ENCODE measurements at places on chromosomes 16 and 17.

- DNase-seq, result no peak
Measured at GRCh38 chr17:10744501-10745000, 14.7 kb upstream of the TMEM220 start.

- no peak for DNase-seq
Measured at GRCh38 chr17:82330322-82331239, 3.0 kb downstream of the SECTM1 start.

DNA sequence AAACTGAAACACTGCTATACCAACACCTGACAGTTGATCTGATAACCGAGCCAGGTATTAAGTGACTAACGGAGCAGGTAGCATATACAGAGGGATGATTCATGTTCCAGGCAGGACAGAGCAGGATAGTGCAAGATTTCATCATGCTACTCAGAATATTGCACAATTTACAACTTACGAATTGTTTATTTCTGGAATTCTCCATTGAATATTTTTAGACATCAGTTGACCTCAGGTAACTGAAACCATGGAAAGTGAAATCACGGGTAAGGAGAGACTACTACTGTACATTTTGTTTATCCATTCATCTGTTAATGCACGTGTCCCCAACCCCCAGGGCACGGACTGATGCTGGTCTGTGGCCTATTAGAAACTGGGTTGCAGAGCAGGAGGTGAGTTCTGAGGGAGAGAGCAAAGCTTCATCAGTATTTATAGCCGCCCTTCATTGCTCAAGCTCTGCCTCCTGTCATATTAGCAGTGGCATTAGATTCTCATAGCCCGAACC, 14.5 kb upstream of the PPM1E start:
- peak; percentile 94 for DNase-seq

DNA sequence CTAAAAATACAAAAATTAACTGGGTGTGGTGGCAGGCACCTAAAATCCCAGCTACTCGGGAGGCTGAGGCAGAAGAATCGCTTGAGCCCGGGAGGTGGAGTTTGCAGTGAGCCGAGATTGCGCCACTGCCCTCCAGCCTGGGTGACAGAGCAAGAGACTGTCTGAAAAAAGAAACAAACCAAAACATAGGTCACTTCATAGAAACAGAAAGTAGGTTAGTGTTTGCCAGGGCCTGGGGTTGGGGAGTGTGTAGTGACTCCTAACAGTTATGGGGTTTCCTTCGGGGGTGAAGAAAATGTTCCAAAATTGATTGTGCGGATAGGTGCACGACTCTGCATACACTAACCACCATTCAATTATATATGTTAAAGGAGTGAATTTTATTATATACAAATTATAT, 59.2 kb downstream of the ATP2C2 start:
- no peak for DNase-seq

- no peak for DNase-seq
Measured at GRCh38 chr17:48804936-48805411, 12.1 kb downstream of the TTLL6 start.

GRCh38 chr17:55931446-55931845, 180.6 kb downstream of the PCTP start:
- DNase-seq, result no peak

GRCh38 chr16:85929259-85929721, 30.3 kb downstream of the IRF8 start:
- no peak for DNase-seq

DNA sequence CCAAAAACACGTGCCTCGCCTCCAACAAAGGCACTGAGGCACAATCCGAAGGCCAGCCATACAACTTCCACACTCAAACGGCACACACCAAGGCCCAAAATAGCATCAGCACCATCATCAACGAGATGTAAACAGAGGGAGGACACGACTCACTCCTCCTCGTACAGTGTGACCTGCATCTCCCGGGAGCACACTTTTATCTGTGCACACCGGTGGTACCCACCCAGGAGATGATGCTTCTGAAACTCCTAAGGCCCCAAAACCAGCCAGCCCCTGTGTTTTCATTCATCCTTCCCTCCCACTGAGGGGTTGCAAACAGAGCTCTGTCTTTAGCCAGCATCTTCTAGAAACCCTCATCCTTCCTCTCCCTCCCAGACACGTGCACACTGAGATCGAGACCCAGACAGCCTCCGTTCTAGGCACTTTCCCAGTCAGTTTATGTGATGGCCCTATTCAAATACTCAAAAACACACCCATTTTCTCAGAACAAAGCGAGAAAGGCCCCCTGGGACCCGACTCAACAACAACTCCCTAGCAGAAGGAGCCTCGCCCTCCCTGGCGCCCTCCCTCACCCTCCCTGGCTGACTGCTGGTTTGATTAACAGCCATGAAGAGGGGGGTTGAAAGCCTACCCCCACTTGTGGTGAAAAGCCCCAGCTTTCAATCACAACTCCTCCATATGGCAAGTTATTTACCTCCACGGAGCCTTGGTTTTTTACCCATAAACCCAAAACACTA, 76.3 kb downstream of the GAS7 start:
- no peak for DNase-seq

- no peak for DNase-seq
Measured at GRCh38 chr17:46171939-46172338, 21.3 kb downstream of the KANSL1 start.

GRCh38 chr17:80237386-80237785, 17.2 kb downstream of the SLC26A11 start:
- DNase-seq, result no peak

- no peak for DNase-seq
Measured at GRCh38 chr16:87706278-87707000, 59.3 kb downstream of the KLHDC4 start.

DNA sequence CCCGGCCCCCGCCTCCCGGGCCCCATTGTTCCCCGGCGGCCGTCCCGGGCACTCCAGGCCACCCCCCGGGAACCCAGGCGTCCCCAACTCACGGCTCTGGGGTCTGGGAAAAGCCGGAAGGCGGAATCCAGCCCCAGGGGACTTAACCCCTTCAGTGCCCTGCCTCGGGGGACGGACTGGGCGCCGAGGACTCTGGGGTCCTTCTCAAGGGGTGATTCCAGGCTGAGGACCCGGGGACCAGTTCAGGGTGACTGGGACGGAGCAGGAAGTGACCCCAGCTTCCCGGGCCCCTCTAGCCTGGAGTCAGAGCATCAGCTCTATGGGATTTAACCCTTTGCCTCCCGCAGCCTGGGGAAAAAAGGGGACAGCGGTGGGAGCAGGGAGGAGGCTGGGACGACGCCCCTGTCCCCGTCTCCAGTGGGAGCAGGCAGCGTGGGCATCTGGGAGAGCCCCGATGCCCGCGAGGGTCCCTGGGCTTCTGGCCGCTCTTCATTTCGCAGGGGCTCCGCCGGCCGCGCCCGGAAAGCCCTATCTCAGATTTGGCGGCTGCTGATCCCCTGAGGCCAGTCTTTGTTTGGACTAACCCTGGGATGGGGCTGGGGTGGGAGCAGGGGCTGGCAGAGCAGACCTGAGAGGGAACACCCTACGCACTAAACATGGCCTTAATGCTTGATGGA, at the start of gene ZNF629:
ZNF629 (minus strand) TSS at position 270 of the 677 bp plus-strand sequence. CDS start 2,723 bp downstream, outside the sequence.
- DNase-seq, result peak; percentile 75

DNA sequence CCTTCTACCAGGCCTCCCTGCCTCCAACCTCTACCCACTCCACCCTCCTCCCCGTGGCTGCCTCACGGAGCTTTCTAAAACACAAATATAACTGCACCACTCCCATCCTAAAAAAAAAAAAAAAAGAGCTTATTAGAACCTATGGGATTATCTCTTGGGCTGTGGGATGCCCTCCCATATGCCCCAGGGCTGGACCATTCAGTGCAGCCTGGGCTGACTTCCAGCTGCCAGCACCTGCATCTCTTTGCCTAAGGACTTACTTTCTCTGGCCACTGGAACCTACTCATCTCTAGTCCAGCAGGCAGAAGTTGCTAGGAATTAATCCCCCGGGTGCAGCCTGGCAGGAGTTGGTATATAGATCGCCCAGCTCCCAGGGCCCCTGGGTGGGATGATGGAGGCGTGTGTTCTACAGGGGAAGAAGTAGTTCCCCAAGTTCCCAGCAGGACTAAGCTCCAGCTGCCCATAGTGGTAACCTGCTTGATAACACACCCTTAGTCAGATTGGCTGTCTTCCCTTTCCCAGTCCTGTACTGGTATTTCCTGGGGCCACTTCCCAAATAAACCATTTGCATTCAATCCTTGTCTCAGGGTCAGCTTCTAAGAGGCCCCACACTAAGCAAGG, 10.3 kb downstream of the MPP3 start:
- no peak for DNase-seq

GRCh38 chr17:58040386-58040785, 33.3 kb upstream of the SRSF1 start:
- DNase-seq, result no peak

- no peak for DNase-seq
Measured at GRCh38 chr16:56967733-56968132, 6.0 kb downstream of the CETP start.

- DNase-seq, result no peak
Measured at GRCh38 chr17:6708357-6708961, 4.7 kb downstream of the SLC13A5 start.

DNA sequence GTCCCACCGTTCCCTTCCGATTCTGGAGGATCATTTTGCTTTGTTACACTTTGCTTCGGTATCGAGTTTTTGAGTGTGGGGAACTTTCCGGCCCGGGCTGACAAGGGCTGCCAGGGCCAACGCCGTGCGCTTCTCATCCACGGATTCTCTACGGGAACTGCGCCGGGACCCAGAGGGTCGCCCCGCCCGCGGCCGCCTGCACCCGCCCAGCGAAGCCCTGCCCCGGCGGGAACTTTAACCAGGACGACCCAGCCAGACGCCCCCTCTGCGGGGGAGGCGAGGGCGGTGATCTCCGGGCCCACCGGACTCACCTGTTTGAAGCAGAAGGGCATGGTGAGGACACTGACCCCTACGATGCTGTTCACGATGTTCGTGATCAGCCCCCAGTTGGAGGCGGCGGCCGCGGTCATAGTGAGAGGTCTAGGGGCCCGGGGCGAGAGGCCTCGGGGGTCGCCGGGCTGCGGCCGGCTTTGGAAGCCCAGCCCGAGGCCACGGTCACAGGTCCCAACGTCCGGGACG, 536 bp downstream of the SLC38A10 start:
- DNase-seq, result no peak

GRCh38 chr16:85179344-85180046, 67.2 kb upstream of the CIBAR2 start:
- no peak for DNase-seq

- no peak for DNase-seq
Measured at GRCh38 chr16:86812363-86812970, 234.1 kb downstream of the FOXL1 start.

DNA sequence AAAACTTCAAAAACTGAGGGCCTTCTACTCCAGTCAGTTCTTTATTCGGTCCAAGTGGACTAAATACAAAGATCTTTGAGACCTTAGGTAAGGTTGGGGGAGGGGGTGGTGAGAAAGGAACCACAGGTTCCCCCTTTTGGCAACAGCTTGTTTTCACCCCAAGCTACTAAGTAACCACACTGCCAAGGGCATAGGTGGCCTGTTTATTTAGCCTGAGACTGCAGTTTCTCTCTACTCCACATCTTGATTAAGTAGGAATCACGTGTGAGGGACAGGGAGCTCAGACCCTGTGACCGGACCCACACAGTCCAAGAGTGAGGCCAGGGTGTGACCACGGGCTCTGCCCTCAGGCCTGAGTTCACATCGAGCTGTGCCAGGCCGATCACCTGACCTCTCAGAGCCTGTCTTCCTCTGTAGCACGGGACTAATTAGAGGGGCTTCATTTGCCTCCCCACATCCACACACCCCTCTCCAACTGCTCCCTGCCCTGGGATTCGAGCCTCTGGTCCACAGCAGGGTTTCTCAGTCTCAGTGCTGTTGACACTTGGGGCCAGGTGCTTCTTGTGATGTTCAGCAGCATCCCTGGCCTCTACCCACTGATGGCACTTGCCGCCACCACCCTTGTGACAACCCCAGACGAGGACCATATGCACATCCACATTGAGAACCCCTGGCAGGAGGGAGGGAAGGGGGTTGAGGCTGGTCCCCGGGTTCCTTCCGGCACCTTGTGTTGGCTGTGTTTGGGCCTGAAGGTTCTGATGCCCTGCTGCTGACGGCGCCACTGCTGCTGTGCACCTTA, 17.8 kb downstream of the ST6GALNAC2 start:
- no peak for DNase-seq

GRCh38 chr16:84544031-84544773, 39.7 kb upstream of the MEAK7 start:
- no peak for DNase-seq

GRCh38 chr17:80025140-80025539, 10.5 kb downstream of the TBC1D16 start:
- DNase-seq, result no peak

- DNase-seq, result no peak
Measured at GRCh38 chr17:62121025-62121730, 56.1 kb upstream of the MED13 start.

GRCh38 chr16:88809676-88810165, 2.0 kb downstream of the APRT start:
- peak; percentile 45 for DNase-seq

- DNase-seq, result no peak
Measured at GRCh38 chr17:75001915-75002843, 10.3 kb upstream of the MRPL58 start.

- no peak for DNase-seq
Measured at GRCh38 chr16:30904114-30904780, 7.8 kb downstream of the CTF1 start.

DNA sequence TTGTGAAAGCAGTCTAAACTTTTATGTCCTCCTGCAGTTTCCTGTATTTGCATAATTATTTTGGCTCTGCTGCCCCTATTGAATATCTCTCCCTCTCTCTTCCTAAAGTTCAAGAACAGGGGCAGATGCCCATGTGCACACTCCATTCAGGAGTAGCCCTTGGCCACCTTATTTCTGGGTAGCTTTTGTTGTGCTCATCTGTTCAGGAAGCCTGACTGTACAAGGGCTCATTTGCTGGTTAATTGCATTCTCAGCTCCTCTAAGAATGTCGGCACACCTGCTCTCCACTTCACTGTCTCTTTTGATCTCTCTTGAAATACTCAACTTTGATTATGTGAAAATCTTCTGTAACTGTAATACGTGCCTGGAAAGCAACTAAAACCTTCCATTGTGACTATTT, 1378.8 kb upstream of the CDH8 start:
- no peak for DNase-seq

GRCh38 chr16:30756781-30757100, 5.1 kb downstream of the CFAP119 start:
- DNase-seq, result no peak

DNA sequence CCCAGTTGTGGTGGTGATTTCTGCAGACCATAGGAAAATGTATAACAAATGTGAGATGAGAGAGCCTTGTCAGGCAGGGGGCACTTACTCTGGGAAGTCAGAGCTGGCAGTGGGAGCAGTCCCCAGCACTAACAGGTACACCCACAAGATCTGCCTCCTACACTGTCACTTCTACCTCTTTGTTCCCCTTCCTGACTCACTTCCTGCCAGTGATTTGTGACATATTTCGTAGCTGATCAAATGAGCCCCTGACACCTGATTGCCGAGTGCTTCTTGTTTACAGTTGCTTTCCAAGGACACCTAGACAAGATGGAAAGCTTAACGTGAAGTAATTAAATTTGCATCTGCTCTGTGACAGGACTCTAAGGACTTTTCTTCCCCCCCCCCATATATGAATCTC, 40.5 kb downstream of the FTO start:
- peak; percentile 22 for DNase-seq
